ENCODE measurements at places on chromosomes 12 and 14.

DNA sequence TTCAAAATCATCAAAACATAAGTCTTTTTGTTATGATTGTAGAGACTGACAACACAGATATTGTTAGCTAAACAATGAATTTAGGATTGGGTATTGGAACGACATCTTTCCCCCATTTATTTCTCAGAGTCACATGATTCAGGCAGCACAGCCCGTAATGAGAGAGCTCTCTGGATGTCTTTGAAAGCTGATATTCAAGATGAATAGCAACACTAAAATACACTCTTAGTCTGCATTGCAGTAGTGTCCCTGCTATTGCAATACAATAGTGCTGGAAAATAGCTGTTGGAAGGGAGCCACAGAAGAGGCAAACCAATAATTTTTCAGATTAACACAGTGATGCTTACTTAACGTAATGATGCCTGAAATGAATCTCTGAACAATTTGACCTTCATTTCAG lies 9.9 kb downstream of the GTSF1 start:
- no peak for DNase-seq

GRCh38 chr14:77868552-77869285 lies 68.8 kb downstream of the ADCK1 start:
- no peak for DNase-seq

DNA sequence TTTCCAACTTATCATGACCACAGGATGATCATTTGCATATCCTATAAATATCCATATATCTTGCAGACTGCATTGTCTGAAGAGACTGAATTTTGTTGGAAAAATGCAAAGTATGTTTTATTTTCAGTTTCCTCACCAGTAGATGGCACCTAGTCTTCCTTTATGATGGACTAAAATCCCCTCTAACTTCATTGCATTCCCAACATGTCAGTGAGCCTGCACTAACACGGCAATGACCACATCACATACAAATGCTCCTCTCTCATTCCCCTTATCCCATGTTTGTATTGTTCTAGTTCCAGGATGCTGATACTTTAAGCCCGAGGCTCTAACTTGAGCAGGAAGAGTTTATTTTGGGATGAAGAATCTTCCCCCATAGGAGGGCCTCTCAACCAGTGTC lies 24.7 kb upstream of the MYBPC1 start:
- no peak for DNase-seq

- DNase-seq = no peak
Observed at GRCh38 chr12:10939163-10939562, at the start of gene TAS2R14. Gene TAS2R14 (minus strand): TSS chr12:10939263. CDS start chr12:10939207, 56 bp downstream.

DNA sequence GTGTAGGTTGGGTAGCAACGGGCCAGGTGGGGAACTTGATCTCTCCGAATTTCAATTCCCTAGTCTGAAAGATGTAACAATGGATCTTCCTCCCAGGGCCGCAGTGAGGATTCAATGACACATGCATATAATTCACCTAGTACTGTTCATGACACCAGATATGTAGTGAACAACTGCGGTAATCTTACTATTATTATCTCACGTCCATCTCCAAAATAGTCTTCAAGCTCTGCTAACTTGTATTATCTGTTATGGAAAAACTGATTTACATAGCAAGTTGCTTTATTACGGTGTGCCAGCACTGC lies 26.4 kb downstream of the MOK start:
- DNase-seq = no peak

- DNase-seq = no peak
Observed at GRCh38 chr12:69000540-69001243, 67.7 kb upstream of the CPM start.

DNA sequence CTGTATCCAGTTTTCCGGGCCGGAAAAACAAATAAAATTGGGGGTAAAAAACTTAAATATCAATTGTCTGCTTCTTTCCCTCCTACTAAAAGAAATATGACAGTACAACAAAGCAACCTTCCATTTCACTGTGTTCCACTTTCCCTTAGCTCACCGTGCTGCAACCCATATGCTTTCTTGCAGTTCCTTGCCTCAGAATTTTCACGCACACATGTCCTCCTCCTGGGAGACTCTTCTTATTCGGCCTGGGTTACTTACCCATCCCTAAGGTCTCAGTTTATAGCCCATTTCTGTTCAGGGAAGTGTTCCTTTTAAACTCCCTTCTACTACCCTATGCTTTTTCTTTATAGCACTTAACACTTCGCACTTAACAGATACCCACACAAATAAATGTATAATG lies 4.5 kb upstream of the MAGOHB start:
- DNase-seq = no peak

DNA sequence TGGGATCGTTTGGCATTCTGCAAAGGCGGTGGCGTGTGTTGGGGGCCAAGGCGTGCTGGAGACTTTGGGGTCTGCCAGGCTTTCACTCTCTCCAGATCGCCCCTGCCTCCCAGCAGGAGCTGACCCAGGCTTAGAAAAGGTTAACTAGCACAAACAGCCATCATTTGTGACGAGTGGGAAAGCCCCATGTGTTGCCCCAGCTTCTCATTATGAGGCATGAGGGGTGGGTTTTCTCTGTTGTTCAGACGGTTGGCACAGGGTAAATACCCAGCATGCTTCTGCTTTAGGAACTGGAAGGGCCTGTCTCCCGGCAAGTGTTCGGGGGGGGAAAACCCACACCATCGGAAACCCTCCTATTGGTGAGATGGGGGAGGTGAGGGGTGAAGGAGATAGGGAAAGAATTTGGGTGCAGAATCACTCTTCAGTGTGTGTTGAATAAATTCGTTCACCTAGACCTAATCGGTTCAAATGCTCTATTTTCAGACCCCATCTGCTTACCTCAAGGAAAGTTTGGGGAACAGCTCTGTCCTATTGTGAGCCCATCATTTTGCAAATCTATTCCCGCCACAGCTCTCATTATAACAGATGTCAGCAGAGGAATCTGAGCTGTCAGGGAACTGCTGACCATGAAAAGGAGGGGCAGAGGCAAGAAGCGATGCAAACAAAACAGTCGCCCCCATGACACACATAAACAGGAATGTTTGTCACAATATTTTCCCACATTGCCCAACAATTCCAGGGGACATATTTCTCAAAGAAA lies 34.7 kb upstream of the C12orf42 start:
- DNase-seq = no peak
